ENCODE measurements at places on chromosomes 13 and 19. TPM values are rescaled to one million over a fixed set of nuclear protein-coding genes. Genes with fewer than 3 reads are reported as not detected.

UNC13A gene
- 0.04 TPM for total RNA-seq

CDC16 gene
- 81.6 TPM for total RNA-seq

COLGALT1 gene
- total RNA-seq, result 62.0 TPM

GPR180 gene
- 6.8 TPM for total RNA-seq

ZNF665 gene
- 5.0 TPM for total RNA-seq

PRX gene
- total RNA-seq, result 0.75 TPM

ZNF547 gene
- total RNA-seq, result 4.6 TPM

DYRK1B gene
- total RNA-seq, result 11.5 TPM

GAS6 gene
- total RNA-seq, result 0.82 TPM

URAD gene
- total RNA-seq, result not detected

DNA sequence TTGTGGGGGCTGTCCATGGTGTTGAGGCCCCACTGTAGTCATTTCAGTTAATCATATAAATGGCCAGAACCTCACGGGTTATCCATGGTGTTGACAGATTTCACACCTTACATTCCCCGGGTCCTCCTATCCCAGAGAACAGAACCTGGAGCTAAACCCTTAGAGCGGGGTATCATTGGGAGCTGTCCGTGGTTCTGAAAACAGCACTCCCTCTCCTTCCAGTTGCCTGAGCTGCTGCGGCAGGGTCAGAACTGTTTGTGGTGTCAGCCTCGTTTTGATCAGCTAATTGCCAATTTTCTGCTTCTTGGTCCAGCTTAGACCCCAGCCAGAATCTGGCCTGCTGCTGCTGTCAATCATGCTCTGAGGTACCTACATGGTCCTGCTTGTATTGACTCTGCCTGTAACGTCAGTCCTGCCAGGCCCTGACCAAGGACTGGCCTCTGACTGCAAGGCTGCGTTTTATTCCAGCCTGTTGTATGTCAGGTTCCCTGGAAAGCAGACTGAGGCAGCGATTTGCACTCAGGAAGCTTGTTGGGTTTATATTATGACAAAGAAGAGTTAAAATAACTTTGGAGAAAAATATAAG lies 55.8 kb upstream of the KCTD15 start:
- H3K4me1 ChIP-seq, result no peaks in the 10 kb centered on the region
- H3K27ac ChIP-seq, result no peak overlapping the region
- H3K27me3 ChIP-seq, result no peaks in the 10 kb centered on the region
- no peak overlapping the region for H3K4me3 ChIP-seq

GRCh38 chr19:1045247-1045603 lies 5.3 kb downstream of the ABCA7 start:
- peaks cover 22% of the 10 kb centered on the region for H3K36me3 ChIP-seq
- H3K4me3 ChIP-seq, result no peak overlapping the region
- peaks cover 19% of the 10 kb centered on the region for H3K4me1 ChIP-seq
- peak; percentile 62 for DNase-seq

GRCh38 chr13:110197026-110197425 lies 109.9 kb downstream of the COL4A1 start:
- no peaks in the 10 kb centered on the region for H3K36me3 ChIP-seq
- H3K27me3 ChIP-seq, result peaks cover 2% of the 10 kb centered on the region
- H3K4me1 ChIP-seq, result no peaks in the 10 kb centered on the region
- DNase-seq, result no peak
- no peak overlapping the region for H3K27ac ChIP-seq

- H3K36me3 ChIP-seq, result no peaks in the 10 kb centered on the region
- H3K27me3 ChIP-seq, result peaks cover 4% of the 10 kb centered on the region
- no peak overlapping the region for H3K4me3 ChIP-seq
These were observed 142.6 kb downstream of the CRYL1 start for GRCh38 chr13:20383058-20383457.

DNA sequence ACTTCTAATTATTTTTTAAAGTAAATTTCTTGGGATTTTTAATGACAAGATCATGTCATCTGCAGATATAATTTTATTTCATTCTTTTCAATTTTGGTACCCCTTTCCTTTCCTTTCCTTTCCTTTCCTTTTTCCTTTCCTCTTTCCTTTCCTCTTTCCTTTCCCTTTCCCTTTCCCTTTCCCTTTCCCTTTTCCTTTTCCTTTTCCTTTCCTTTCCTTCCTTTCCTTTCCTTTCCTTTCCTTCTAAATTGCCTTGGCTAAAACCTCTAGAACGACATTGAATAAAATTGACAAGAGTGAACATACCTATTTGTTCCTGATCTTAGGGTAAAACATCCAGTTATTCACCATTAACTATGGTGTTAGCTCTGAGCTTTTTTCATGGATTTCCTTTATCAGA lies 334.1 kb downstream of the NDFIP2 start:
- H3K4me1 ChIP-seq, result no peaks in the 10 kb centered on the region
- no peaks in the 10 kb centered on the region for H3K36me3 ChIP-seq
- no peak overlapping the region for H3K4me3 ChIP-seq
- H3K27me3 ChIP-seq, result no peaks in the 10 kb centered on the region

DNA sequence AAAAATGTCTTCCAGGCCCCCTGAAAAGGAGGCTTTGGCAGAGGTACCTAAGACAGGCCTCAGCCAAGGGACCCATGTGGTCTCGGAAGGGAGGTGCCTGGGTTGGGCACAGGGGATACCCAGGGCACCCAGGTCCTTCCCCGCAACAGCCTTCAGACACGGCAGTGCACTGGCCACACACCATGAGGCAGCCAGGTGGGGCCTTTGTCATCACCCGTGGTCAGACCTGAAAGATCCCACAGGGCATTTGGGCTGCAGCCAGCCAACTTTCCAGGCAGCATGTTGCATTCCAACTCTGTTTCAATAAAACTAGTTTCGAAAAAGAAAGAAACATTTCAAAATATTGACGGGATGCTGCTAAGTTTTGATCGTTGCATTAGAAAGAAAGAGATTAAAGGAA lies 4.7 kb upstream of the TUBGCP3 start:
- H3K27ac ChIP-seq, result no peak overlapping the region
- H3K27me3 ChIP-seq, result peaks cover 35% of the 10 kb centered on the region
- peaks cover 21% of the 10 kb centered on the region for H3K4me1 ChIP-seq
- no peak overlapping the region for H3K4me3 ChIP-seq

DNA sequence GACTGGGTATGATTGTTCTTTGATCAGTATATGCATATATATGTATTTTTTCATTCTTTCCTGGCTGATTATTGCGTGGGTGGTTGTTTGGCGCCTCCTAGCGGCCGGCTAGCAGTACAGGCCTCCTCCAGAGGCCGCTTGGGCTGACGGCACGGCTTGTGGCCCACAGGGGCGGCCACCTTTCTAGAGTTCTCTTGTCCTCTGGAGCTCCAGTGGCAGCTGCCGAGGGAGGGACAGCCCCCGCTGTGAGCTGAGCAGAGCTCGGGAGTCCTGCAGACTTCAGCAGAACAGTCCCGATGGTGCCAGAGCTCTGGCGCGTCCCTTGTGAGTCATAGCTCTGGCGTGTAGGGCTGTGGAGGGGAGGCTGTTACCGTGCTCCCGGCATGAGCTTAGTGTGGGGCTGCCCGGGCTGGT lies 22.5 kb upstream of the ZNF429 start:
- DNase-seq, result peak; percentile 68
- H3K4me1 ChIP-seq, result no peaks in the 10 kb centered on the region
- peaks cover 9% of the 10 kb centered on the region for H3K36me3 ChIP-seq
- no peaks in the 10 kb centered on the region for H3K27me3 ChIP-seq
- no peak overlapping the region for H3K4me3 ChIP-seq

DNA sequence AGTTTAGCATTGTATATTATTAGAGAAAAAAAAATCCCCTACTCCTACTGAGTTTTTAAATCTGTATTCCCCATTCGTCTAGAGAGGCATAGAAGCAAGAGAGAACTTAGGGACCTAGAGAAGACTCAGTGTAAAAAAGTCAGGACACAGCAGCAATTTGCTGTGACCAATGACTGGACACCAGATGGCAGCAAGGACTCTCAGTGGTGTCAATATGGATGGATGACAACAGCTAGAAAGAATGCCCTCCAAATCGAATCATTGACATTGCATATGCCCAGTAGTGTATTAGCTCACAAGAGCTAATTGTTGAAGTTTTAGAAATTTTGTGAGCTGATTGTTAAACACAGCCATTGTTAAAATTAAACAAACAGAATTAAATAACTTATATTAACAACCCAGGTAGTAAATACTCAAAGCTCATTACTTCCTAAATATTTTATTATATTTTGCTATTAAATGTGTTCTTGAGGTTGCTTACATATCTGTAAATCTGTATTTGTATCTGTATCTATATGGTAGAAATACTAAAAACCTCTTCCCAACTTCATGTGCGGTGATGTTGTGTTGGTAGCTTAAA lies 43.9 kb downstream of the SIAH3 start:
- no peak overlapping the region for H3K4me3 ChIP-seq
- DNase-seq, result peak; percentile 38
- H3K27ac ChIP-seq, result no peak overlapping the region

DNA sequence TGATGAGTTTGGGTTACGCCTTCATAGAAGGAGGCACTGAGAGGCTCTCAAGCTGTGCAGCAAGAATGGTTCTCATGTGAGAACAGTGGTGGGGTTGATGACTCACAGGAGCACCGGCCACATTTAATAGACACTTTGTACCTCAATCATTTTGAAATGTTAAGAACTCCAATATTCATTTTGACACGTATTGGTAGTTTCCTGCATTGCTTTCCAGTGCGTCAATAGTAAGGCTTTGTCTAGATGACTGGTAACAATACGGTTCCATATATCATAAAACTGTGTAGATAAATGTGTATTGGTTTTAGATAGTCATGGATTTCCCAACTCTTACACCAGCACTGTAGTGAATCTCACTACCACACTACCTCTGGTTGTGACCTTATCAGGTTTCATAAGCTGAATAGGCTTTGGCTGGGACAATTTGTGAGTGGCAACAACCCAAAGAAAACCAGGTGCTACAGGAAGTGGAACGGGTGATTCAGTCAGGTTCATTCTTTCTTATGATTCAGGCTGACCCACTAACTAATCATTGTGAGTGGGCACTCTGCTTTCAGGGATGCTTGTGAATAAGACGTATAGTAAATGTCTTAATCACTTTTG lies 362.6 kb downstream of the KLF5 start:
- no peaks in the 10 kb centered on the region for H3K27me3 ChIP-seq
- no peak for DNase-seq
- H3K36me3 ChIP-seq, result no peaks in the 10 kb centered on the region
- no peak overlapping the region for H3K4me3 ChIP-seq
- no peak overlapping the region for H3K27ac ChIP-seq

GRCh38 chr19:32017176-32017953 lies 328.0 kb upstream of the ZNF507 start:
- no peaks in the 10 kb centered on the region for H3K27me3 ChIP-seq
- no peaks in the 10 kb centered on the region for H3K4me1 ChIP-seq

GRCh38 chr13:49454388-49455006 lies 10.4 kb downstream of the SETDB2 start:
- peaks cover 40% of the 10 kb centered on the region for H3K36me3 ChIP-seq
- H3K27me3 ChIP-seq, result no peaks in the 10 kb centered on the region
- peak overlapping the region; percentile 31 for H3K27ac ChIP-seq
- H3K4me3 ChIP-seq, result no peak overlapping the region
- H3K4me1 ChIP-seq, result peaks cover 32% of the 10 kb centered on the region
- DNase-seq, result no peak

DNA sequence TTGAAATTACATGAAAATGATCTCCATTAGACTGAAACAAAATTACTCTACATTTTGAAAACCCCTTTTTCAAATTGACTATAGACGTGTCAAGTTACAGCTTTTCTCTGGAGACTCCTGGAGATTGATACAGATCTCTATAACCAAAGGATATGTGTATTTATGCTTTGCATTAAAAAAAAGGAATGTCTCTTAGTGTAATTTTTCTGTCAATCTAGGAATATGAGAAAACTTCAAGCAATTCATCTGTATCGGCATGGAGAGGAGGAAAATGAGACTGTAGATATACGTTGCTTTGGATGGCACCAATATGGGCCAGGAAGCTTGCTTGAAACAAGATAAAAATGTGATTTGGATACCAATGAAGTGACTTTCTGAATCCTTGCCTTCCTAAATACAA lies 286.6 kb downstream of the PCDH9 start:
- no peaks in the 10 kb centered on the region for H3K4me1 ChIP-seq
- H3K4me3 ChIP-seq, result no peak overlapping the region
- no peak overlapping the region for H3K27ac ChIP-seq
- H3K36me3 ChIP-seq, result no peaks in the 10 kb centered on the region
- no peak for DNase-seq
- H3K27me3 ChIP-seq, result no peaks in the 10 kb centered on the region

DNA sequence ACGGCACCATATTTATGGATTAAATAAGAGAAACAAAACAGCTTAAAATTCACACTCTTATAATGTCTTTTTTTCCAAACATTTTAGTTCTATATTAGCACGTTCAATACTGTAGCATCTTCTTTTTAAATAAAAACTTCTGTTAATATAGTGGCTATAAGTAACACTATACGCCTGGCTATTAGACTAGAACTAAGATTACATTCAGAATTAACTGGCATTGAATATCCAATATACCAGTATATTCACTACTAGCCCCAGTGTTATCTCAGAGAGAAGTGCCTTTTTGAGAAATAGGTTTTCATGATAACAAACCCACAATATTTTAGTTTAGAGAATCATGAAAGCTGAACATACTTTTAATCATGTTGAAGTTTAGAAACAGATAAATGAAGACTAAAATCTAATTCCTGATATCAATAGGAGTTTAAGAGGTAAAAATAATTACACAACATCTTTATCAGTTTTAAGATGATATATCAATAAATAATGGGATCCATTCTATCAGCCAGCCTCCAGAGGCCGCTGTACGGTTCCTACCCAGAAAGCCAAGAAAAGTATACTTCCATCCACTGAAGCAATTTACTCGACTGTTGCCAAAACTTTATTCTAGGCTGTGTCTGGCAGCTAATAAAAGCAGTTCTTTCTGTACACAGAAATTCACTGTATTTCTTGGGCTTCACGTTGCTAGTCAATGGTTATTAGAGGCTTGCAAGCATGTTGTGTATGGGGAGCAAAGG lies 1113.4 kb upstream of the MIR17HG start:
- no peaks in the 10 kb centered on the region for H3K27me3 ChIP-seq
- no peaks in the 10 kb centered on the region for H3K36me3 ChIP-seq
- H3K4me1 ChIP-seq, result no peaks in the 10 kb centered on the region
- H3K27ac ChIP-seq, result no peak overlapping the region
- no peak for DNase-seq

DNA sequence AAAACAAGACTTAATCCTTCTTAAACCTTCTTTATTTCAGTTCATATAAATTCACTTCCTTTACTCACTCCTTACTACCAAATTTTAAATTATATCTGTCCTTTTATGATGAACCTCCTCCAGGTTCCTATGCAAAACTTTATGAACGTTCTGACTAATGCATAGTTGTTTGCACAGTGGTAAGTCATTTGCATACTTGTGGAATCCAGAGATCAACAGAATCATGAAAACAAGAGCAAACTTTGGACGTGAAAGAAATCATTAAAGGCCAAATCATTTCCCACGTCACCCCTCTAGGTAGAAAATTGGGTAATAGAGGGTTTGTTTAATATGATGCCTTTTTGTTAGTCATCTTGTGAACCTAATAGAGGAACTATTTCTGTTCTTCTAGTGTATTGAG lies 32.3 kb upstream of the MYCBP2 start:
- no peaks in the 10 kb centered on the region for H3K36me3 ChIP-seq
- no peak overlapping the region for H3K27ac ChIP-seq
- H3K27me3 ChIP-seq, result no peaks in the 10 kb centered on the region
- H3K4me3 ChIP-seq, result no peak overlapping the region
- no peak for DNase-seq

- peak; percentile 72 for DNase-seq
- no peak overlapping the region for H3K27ac ChIP-seq
- no peaks in the 10 kb centered on the region for H3K36me3 ChIP-seq
- peaks cover 4% of the 10 kb centered on the region for H3K27me3 ChIP-seq
- peaks cover 24% of the 10 kb centered on the region for H3K4me1 ChIP-seq
These were observed 10.6 kb upstream of the UBE2S start for GRCh38 chr19:55418185-55418584.

GRCh38 chr13:66567899-66568612 lies 662.1 kb downstream of the PCDH9 start:
- no peak for DNase-seq
- no peaks in the 10 kb centered on the region for H3K27me3 ChIP-seq
- H3K4me1 ChIP-seq, result no peaks in the 10 kb centered on the region
- no peak overlapping the region for H3K4me3 ChIP-seq
